ENCODE measurements at places on chromosomes 7 and 10.

DNA sequence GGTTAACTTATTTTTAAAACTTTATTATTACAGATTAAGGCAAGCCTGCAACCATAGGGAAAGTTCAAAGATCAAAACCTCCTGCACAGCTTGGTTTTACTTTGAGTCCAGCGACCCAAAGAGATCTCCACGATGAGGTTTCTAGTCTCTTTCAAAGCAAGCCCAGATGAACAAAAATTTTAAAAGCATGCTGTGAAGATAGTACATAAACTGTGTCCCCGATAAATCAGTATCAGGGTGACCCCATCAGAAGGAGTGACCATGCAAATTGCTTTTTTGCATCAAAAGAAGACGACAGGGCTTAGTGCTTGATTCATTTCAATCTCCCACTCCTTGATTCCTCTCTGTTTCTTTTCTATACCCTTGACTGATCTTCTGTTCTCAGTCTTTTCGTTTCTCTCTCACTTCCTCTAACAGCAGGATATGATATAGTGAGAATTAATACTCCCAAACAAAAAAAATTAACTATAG lies 16.0 kb upstream of the DNTT start:
- DNase-seq: no peak

DNA sequence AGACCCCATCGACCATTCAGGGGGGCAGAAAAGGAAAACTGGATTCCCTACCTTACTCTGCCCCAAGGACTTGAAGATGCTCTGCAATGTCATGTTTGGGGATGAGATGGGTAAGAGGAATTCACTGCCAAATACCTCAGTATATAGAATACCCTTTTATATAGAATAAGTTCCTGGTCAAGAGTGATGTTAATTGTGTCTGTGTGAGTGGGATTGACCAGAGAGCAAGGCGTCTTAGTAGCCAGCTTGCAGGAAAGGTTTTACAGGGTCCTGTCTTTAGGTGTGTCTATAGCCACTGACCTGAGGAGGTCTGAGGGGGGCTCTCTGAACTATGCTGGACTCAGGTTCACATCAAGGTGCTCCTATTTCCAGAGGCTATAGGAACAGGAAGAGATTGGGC lies 1.4 kb downstream of the IFIT3 start:
- no peak for DNase-seq

DNA sequence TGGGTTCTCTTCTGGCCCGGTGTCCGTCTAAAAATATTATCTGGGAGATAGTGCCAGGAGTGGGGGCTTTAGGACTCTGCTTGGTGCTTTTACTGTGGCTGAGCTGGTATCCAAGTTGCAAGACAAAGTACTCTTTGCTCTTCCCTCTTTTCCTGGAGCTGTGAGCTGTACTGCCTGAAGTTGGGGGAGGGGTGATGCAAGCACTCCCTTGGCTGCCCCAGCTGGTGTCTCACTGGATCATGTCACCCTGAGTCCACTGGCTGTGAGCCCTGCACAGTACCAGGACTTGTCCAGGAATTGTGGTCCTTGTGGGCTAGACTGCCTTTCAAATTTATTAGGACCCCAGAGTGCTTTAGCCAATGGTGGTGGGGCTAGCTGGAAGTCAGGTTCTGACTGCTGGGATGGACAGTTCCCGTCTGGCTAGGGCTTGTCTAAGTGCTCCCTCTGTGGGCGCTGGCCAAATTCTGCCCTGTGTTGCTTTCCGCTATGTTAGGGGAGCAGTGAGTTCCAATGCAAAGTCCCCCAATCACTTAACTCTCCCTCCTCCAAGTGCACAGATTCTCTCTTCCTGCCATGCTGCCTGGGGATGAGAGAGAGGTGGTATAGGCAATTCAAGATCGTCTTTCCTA lies 13.1 kb downstream of the CC2D2B start:
- DNase-seq: no peak

DNA sequence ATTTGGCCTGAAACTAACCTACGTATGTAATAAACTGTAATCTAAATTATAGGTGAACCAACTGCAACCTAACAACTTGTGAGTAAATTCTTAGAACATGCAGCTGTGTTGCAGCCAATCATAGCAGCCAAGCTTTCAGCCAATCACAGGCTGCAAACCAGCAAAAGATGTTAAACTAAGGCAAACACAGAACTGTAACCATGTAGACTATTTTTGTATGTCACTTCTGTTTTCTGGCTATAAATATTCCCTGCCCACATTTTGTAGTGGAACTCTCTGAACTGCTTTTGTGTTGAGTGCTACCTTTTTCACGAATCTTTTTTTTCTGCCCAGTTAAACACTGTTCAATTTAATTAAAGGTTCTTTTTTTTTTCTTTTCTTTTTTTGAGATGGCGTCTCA lies 28.2 kb upstream of the ZPBP start:
- DNase-seq: no peak

DNA sequence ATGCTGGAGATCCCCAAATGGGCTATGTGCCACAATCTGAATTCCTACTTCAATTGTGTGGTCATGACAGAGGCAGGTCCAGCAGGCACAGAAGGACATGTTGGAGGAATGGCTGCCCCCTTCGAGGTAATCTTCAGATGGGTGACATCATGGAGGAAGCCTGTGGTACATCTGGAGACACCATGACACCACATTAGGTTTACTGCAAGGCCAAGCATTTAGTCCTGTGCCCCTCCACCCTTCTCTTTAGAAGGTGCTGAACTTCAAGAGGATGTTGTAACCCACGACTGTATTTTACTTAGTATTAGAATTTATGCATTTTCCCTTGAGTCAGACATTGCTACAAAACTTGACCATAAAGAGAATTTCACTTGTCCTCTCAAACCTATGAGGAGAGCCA lies 75.1 kb upstream of the DDC start:
- DNase-seq: no peak

DNA sequence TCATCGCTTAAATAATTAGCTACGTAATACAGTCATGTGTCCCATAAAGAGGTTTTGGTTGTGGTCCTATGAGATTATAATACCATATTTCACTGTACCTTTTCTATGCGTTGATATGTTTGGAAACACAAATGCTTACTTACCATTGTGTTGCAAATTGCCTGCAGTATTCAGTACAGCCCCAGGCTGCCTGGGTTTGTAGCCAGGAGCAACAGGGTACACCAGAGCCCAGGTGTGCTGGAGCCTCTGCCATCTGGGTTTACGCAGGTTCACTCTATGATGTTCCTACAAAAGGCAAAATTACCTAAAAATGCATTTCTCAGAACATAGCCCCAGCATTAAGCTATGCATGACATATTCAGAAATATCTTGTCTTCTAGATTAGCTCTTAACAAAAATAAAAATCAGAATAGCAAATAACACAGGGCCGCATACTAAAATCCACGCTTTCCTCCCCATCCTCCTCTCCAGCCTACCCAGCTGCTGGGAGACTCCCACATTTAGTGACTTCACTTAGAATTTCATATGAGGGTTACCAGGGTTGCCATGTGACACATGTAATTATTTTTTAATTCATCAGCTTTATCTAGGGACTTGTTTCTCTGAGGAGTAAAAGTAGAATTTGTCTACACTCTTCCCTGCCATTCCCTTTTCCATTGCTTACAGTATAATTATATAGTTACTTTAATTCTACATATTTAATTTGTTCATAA lies 559.0 kb upstream of the ADARB2 start:
- no peak for DNase-seq

DNA sequence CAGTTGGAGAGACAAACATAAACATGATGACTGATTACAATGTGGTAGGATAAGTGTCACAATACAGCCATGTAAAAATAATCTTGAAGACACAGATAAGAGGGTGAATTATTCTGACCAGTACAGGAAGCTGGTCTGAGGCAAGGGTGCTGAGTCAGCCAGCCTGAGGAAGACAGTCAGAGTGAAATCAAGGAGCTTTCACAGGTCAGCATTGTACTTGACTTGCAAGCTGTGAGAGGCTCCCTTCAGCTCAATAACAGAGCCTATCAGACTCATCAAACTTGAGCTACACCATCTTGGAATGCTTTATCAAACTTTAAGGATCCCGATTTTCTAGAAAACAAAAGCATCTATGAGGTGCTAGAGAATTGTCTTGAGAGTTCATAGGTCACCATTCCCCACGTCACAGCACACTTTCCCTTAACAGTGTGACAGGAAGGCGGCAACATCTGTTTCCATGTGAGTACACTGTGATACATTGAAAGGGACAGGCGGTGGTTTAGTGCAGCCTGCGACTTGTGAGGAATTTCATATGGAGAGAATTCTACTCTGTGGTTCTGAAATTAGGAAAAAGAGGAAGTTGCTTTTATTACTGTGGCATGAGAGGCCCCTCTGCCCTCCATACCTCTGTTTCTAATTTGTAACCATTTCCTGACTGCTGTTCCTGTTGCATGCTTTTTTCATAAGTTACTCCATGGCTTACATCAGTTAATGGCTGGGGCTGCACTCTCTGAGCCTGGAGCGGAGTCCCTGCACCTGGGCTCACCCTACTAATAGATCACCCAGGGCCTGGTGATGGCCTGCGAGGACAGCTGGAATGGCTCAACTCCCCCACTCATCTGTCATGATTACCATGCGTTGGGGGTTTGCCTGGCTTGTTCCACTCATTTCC lies 417.1 kb downstream of the SUGCT start:
- DNase-seq: no peak

DNA sequence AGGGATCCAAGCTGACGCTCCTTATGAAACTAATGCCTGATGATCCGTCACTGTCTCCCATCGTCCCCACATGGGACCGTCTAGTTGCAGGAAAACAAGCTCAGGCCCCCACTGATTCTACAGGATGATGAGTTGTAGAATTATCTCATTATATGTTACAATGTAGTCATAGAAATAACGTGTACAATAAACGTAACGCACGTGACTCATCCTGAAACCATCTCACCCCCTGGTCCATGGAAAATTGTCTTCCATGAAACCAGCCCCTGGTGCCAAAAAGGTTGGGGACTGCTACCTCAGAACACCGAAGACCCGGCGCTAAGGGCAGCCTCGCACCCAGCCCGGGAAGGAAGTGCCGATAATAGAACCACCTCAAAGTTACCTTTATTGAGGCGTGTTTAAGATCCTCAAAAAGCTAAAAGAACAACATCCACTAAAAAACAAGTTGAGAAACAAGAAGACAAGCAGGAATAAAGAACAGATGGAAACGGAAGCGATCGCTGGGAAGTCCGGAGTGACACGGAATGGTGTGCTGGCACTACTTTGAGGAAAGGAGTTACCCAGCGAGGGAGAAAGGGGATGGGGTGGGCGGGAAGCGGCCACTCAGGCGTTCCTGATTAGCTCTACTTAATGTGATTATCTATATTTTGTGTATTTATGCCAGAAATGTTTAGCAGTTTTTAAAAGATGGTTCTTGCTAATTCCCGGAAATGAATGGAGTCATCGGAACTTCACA lies 50.1 kb upstream of the PRKAR1B start:
- DNase-seq: no peak

GRCh38 chr7:158015403-158016179 lies 572.0 kb downstream of the PTPRN2 start:
- no peak for DNase-seq

- DNase-seq: no peak
Observed at GRCh38 chr10:78599122-78599853, 469.5 kb upstream of the ZMIZ1 start.
